Stimulated activated CD8-positive, alpha-beta memory T cell treated with anti-CD3 and anti-CD28 coated beads, Interleukin-12 subunit alpha, Interleukin-12 subunit beta, amount 100 ng/mL, for 1 hour (primary cell): ENCODE measurements at places on chromosomes 1 and 21.

- no peak for DNase-seq
Observed at GRCh38 chr1:236997361-236997760, 6.9 kb downstream of the MT1HL1 start.

- no peak for DNase-seq
Observed at GRCh38 chr1:17014671-17015567, 3.2 kb upstream of the ATP13A2 start.

DNA sequence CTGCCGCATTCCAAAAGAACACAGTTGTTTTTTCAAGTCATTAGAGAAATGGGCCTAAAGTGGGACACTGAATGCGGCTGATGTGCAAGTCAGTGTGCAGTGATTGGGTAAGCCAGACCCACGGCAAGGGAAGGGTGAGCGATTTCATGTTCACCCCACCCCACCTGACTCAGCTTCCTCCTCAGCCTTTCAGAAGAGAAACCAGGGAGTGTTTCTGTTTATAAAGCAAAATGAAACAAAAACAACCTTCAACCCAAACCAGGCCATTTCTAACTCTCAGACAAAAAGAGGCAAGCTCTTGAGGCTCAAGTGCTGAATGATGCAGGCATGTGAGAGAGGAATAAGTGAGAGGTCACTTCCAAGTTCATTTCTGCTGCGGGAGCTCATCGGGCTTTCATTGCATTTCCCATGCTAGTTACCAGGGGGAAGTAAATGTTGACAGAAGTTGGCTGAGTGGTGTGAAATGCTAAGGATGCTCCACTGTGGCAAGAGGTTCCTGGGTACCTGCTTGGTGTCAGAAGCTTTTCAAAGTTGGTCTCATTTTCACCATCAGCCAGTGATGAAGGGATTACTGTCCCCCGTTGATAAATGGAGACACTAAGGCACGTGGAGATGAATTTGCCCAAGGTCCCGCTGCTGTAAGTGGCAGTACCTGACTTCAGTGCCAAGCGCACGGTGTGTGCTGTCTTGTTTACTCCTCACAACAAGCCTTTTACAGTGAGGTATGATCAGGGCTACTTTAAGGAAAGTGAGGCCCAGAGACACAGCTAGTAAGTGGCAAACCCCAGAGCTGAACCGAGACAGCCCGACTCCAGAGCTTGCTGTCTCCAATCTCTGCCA, 29.1 kb downstream of the STPG1 start:
- no peak for DNase-seq

- no peak for DNase-seq
Observed at GRCh38 chr1:209884665-209885117, 53.3 kb upstream of the SYT14 start.

DNA sequence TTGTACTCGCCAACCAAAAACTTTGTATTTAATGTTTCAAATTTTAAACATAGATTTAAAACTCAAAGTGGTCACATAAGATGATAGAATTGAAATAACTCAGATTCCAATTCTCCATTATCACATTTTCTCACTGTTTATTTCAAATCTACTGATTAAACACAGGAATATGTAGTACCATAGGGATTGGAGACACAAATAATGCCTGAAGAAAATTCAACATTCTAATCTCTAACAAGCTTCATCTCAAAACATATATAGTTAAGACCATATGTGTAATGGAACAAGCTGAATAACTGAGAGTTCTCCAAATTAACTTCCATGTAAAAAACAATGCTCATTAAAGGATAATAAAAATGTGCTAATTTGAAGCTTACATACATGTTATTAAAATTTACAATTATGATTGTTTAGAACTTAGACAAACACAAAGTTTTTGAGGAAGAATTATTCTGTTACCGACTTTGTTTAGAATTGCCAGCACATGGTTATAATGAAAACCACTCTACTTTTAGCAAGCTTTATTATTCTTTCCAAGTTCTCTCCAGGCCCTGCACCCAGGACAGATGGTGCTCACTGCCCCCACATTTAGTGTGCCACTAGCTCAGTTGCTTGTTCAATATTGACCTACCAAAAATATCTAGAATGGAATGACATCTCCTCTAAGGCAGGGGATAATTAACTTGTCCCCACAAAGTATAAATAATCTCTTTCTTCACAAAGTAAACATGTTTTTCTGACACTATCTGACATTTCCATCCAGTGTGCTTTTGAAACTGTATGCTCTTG, 467.2 kb downstream of the TTLL7 start:
- no peak for DNase-seq

GRCh38 chr21:17660452-17660851, 47.8 kb upstream of the BTG3 start:
- no peak for DNase-seq

- DNase-seq: no peak
Observed at GRCh38 chr1:106897976-106898375, 158.5 kb upstream of the PRMT6 start.

DNA sequence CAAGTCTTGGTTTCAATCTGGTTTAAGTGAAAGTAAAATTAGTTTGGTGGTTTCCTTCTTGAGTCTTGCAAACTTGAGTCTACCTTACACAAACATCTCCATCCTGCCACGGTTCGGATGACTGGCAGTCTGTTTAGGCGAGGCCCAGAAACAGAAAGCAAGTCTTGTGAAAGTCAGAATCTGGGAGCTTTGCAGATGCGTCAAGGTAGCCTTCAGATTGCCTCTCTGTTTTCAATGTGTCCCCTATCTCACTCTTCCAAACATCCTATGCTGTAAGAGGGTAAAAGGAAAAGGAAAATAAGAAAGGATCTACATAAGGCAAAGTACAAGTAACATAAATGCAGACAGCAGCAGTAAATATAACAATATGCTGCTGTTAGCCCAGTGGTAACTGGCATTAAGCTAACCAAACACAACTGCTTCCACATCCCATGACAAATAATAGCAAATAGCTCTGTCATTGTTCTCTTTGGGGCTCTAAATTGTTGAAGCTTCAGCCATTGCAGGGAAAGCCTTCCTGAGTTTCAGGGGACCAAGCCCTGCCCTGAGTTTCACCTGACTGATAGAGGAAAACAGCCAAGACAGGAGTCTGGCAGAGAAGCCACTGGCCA, 26.2 kb upstream of the C1orf105 start:
- peak; percentile 36 for DNase-seq

DNA sequence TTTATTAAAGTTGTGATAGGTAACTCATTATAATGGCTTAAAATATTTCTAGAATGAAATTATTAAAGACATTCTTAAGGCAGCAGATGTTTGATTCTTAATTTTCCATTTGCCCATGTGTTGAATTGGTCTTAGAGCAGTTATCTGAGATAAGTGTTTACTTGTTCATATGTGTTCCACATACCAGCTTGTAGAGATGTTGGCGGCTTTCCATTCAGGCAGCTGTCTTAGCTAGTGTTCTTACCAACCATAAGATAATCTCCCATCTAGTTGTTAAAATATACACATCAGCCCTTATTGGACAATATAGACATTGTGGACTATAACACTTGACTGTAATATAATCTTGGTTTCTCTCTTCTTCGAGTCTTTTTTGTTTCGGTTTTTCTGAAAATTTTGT, 1372.9 kb upstream of the ADGRL2 start:
- DNase-seq: no peak

- no peak for DNase-seq
Observed at GRCh38 chr1:22471610-22472009, 20.0 kb downstream of the ZBTB40 start.
